ENCODE measurements at places on chromosomes 11 and 22.
A peak's percentile ranks its signal among the peaks of the same experiment; 100 is the strongest.

DNA sequence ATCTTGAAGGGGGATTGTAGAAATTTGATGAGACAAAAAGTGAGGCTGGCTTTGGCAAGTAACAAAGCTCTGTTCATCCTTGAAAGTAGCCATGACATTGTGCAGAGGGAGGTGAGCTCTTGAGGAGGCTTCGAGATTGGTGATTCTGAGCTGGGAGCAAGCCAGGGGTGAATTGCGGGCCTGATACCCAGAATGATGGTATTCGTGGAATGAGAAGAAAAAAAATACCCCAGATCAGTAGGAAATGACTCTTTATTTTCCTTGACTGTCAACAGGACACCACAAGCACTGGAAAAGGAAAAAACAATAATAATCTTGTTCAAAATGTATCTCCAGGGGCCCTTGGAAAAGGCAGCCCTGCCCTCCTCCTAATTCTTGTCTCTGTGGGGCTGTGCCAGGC is 62.7 kb downstream of the TSPAN18 start:
- no peak for DNase-seq
- no peak overlapping the region for H3K4me3 ChIP-seq
- peaks cover 62% of the 10 kb centered on the region for H3K27me3 ChIP-seq
- H3K27ac ChIP-seq, result no peak overlapping the region

GRCh38 chr11:70281156-70281609 is 10.7 kb downstream of the PPFIA1 start:
- H3K27me3 ChIP-seq, result no peaks in the 10 kb centered on the region
- H3K4me3 ChIP-seq, result peak overlapping the region; percentile 25
- H3K27ac ChIP-seq, result no peak overlapping the region
- H3K36me3 ChIP-seq, result peaks cover 34% of the 10 kb centered on the region
- peaks cover 4% of the 10 kb centered on the region for H3K4me1 ChIP-seq

GRCh38 chr11:47986219-47986618 is 5.9 kb downstream of the PTPRJ start:
- H3K4me3 ChIP-seq, result no peak overlapping the region
- no peak overlapping the region for H3K27ac ChIP-seq
- no peaks in the 10 kb centered on the region for H3K36me3 ChIP-seq
- H3K4me1 ChIP-seq, result peaks cover 15% of the 10 kb centered on the region
- no peaks in the 10 kb centered on the region for H3K27me3 ChIP-seq
- DNase-seq, result no peak

GRCh38 chr11:63681321-63682065 is at the start of gene RTN3:
RTN3 (plus strand) TSS chr11:63681500; CDS start chr11:63681637, 137 bp downstream.
- DNase-seq, result peak; percentile 98
- H3K27me3 ChIP-seq, result no peaks in the 10 kb centered on the region
- peak within 1 kb of the TSS; percentile 92 for H3K4me3 ChIP-seq
- no peaks in the 10 kb centered on the region for H3K36me3 ChIP-seq
- H3K4me1 ChIP-seq, result peaks cover under 1% of the 10 kb centered on the region

DNA sequence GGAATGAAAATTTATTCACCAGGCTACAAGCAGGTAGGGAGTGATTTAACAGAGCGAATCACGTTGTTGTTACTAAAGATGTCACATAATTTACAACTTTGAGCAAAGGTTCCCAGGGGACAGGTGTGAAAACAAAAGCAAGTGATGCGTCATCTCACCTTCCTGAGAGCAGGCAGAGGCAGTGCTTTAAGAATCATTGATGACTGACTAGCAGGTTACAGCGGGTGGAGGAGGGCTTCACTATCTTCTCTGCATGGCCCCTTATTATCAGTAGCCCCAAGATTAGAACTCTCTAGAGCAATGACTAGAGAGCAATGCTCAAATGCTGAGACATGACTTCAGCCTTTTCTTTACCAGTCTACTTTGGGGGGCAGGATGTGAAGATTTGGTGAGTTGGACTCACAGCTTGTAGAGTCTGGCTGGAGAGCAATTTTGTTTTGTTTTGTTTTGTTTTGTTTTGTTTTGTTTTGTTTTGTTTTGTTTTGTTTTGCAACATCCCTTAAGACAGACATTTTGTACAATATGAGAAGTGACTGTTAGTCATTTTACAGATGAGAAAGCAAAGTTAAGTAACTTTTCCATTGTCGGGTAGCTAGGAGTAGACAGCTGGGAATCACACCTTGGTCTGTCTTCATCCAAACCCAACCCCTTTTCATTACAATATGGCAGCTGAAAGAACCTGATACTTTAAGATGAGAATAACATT is 84.8 kb downstream of the SLC1A2 start:
- peaks cover 8% of the 10 kb centered on the region for H3K36me3 ChIP-seq
- H3K4me1 ChIP-seq, result no peaks in the 10 kb centered on the region
- H3K27me3 ChIP-seq, result no peaks in the 10 kb centered on the region
- H3K27ac ChIP-seq, result no peak overlapping the region
- no peak overlapping the region for H3K4me3 ChIP-seq
- DNase-seq, result no peak

- no peaks in the 10 kb centered on the region for H3K4me1 ChIP-seq
- H3K36me3 ChIP-seq, result no peaks in the 10 kb centered on the region
- H3K27ac ChIP-seq, result no peak overlapping the region
- no peak for DNase-seq
Observed at GRCh38 chr11:125132596-125132995, 21.2 kb upstream of the TMEM218 start.

- H3K36me3 ChIP-seq, result peaks cover 13% of the 10 kb centered on the region
- no peaks in the 10 kb centered on the region for H3K4me1 ChIP-seq
- DNase-seq, result no peak
- no peaks in the 10 kb centered on the region for H3K27me3 ChIP-seq
- no peak overlapping the region for H3K4me3 ChIP-seq
- no peak overlapping the region for H3K27ac ChIP-seq
Observed at GRCh38 chr22:19933341-19934241, 8.0 kb upstream of the COMT start.

DNA sequence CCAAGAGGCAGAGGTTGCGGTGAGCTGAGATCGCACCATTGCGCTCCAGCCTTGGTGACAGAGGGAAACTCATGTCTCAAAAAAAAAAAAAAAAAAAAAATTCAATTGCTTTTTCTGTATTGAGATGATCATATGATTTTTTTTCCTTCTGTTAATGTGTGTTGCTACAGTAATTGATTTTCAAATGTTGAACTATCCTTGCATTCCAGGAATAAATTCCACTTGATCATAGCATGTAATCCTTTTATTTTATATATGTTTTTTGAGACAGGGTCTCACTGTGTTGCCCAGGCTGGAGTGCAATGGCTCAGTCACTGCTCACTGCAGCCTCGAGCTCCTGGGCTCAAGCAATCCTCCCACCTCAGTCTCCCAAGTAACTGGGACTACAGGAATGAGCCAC is 33.3 kb downstream of the MOV10L1 start:
- peaks cover 17% of the 10 kb centered on the region for H3K27me3 ChIP-seq
- no peaks in the 10 kb centered on the region for H3K36me3 ChIP-seq
- H3K4me1 ChIP-seq, result peaks cover 4% of the 10 kb centered on the region
- no peak for DNase-seq
- H3K27ac ChIP-seq, result no peak overlapping the region
- no peak overlapping the region for H3K4me3 ChIP-seq

DNA sequence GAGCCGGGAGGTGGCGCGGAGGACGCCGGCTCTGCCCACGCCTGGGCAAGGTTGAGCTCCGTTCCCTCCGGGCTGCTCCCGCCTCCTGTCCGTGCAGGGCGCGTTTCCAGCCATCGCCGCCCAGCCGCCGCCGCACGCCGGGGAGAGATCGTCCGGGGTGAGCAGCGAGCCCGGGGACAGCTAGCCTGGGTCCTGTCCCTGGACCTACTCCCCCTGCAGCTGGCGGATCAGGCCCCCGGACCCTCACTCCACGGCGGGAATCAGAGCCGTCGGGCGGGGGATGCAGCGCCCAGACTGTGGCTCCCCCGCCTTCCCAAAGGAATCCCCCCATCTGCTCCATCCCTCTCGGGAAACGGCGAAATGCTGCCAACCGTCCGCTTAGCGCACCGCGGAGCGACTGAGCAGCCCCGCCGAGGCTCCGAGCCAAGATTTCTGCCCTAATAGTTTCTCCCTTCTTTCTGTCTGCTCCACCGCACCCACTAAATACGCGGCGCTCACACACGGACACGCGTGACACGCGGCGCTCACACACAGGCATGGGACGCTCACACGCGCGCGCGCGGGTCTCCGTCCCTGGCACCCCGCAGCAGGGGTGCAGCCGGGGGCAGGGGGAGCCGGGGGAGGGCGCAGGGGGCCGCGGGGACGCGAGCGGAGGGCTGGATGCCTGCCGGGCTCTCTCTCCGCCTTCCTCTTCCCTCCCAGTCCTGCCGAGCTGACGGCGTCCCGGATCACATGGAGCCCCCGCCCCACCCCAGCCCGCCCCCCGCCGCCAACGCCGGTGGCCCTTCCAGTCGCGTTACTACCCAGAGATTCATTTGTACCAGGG is at the start of gene KCNJ5:
Gene KCNJ5 (plus strand): TSS at position 814 of the 826 bp plus-strand sequence. CDS start 19,918 bp downstream, outside the sequence.
- H3K27me3 ChIP-seq, result peaks cover 77% of the 10 kb centered on the region
- H3K4me3 ChIP-seq, result peak within 1 kb of the TSS; percentile 75
- H3K27ac ChIP-seq, result no peak within 1 kb of the TSS
- DNase-seq, result peak; percentile 41

GRCh38 chr11:69142895-69143294 is 12.8 kb upstream of the SMIM38 start:
- no peaks in the 10 kb centered on the region for H3K36me3 ChIP-seq
- H3K27ac ChIP-seq, result no peak overlapping the region
- H3K27me3 ChIP-seq, result peaks cover 55% of the 10 kb centered on the region
- DNase-seq, result no peak
- no peaks in the 10 kb centered on the region for H3K4me1 ChIP-seq
- no peak overlapping the region for H3K4me3 ChIP-seq

GRCh38 chr11:94924612-94925011 is 48.7 kb downstream of the CWC15 start:
- no peaks in the 10 kb centered on the region for H3K27me3 ChIP-seq
- H3K36me3 ChIP-seq, result no peaks in the 10 kb centered on the region
- H3K27ac ChIP-seq, result peak overlapping the region; percentile 90
- peaks cover 21% of the 10 kb centered on the region for H3K4me1 ChIP-seq

DNA sequence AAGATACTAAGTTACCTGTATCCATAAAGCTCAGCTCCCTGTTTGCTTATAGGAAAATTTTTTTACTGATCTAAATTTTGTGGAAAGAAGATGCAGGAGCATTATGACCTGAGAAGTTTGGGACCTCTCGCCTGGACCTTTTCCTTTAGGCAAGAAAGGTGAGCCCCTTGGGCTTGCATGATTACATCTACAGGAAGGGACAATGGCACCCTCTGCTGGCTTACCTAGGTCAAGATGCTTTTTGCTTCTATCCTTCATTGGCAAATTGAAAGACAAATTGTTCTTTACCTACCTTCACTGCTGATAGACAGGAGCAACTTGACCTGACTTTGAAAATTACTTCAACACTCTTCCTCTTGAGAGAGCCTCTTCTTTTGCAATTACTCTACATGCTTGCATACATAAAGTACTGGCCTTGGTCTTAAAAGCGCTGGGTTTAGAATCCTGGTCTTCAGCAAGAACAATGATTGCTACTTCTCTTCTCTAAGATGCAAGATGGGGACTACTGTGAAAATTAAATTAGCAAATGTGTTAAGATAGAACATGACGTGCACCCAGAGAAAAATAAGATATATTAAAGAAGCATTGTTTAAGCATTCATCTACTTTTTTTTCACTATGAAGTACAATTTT is 147.2 kb downstream of the TRPC6 start:
- DNase-seq, result peak; percentile 46
- no peak overlapping the region for H3K4me3 ChIP-seq
- peaks cover 2% of the 10 kb centered on the region for H3K4me1 ChIP-seq
- H3K36me3 ChIP-seq, result no peaks in the 10 kb centered on the region
- H3K27ac ChIP-seq, result no peak overlapping the region
- H3K27me3 ChIP-seq, result no peaks in the 10 kb centered on the region

- H3K4me1 ChIP-seq, result peaks cover 14% of the 10 kb centered on the region
- DNase-seq, result peak; percentile 23
- peaks cover 33% of the 10 kb centered on the region for H3K36me3 ChIP-seq
- H3K4me3 ChIP-seq, result peak overlapping the region; percentile 78
- H3K27ac ChIP-seq, result no peak overlapping the region
- no peaks in the 10 kb centered on the region for H3K27me3 ChIP-seq
Observed at GRCh38 chr11:64809781-64810241, 540 bp downstream of the MEN1 start.

DNA sequence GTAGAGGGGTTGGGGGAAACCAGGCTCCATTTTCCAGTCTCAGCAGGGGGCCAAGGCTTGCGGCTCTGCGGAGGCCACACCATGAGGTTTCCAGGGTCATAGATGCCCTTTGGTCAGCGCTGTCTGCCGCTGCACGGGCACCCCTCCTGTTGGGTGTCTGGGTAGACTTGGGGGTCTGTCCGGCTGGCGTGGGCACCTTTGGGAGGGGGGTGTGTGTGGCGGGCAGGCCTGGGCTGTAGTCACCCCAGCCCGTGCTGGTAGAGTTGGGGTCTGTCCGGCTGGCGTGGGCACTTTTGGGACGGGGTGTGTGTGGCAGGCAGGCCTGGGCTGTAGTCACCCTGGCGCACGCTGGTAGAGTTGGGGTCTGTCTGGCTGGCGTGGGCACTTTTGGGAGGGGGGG is 18.6 kb downstream of the LSP1 start:
- H3K4me3 ChIP-seq, result no peak overlapping the region
- H3K4me1 ChIP-seq, result peaks cover 62% of the 10 kb centered on the region
- H3K27me3 ChIP-seq, result peaks cover 32% of the 10 kb centered on the region
- H3K36me3 ChIP-seq, result no peaks in the 10 kb centered on the region
- no peak overlapping the region for H3K27ac ChIP-seq

- peak overlapping the region; percentile 88 for H3K27ac ChIP-seq
- peaks cover 55% of the 10 kb centered on the region for H3K4me1 ChIP-seq
- H3K4me3 ChIP-seq, result no peak overlapping the region
- peaks cover 96% of the 10 kb centered on the region for H3K36me3 ChIP-seq
Observed at GRCh38 chr11:72012091-72012630, 13.5 kb downstream of the IL18BP start.

DNA sequence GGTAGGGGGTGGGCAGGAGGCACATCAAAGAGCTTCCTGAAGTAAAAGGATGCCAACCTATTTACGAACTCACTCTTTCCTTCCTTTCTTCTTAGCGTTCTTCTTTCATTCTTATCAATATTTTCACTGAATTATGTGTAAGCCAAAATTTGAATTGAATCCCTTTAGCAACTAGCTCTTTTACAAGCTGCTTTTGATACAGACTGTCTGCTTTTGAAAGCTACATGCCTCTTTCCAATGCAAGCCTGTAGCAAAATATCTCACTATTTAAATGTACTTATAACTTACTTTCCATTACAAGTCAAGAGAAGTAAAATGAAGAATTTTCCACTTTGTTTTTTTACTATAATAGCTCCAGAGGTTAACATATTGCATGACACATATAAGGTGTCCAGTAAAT is 186.6 kb downstream of the NXPE2 start:
- no peak for DNase-seq
- H3K27ac ChIP-seq, result no peak overlapping the region
- H3K27me3 ChIP-seq, result no peaks in the 10 kb centered on the region

Data from mesenchymal stem cell (in vitro differentiated cells and primary cell).